NCI-H82 (cell line): ENCODE measurements at places on chromosomes 16 and 17.

- no peak for DNase-seq
These were observed 28.4 kb downstream of the NKD1 start for GRCh38 chr16:50576403-50577113.

DNA sequence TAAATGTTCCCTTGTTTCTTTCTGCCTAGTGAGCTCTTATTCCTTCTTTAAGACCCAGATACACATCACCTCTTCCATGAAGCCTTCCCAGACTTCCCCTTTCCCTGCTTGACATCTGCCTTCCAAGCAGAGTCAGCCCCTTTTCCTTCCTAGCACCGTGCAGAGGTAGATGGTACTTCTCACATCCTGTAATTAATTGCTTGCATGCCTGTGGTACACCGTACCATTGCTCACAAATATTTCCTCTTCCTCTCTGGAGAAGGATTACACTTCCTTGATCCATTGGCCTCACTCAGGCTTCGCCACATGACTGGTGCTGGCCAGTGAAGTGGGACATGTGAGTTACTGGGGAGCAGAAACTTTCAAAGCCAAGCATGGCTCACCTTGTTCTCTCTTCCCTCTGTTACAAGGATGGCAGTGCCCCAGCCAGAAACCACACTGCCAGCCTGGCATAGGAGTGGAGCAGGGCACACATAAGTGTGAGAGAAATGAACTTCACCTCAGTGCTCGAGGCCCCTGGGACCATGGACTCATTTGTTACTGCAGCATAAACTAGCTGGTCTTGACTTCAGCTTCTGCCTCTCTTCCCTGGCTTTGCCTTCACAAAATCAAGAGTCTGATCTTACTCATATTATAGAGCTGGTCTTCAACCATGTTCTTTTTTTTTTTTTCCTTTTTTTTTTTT, 44.0 kb downstream of the SOST start:
- no peak for DNase-seq

DNA sequence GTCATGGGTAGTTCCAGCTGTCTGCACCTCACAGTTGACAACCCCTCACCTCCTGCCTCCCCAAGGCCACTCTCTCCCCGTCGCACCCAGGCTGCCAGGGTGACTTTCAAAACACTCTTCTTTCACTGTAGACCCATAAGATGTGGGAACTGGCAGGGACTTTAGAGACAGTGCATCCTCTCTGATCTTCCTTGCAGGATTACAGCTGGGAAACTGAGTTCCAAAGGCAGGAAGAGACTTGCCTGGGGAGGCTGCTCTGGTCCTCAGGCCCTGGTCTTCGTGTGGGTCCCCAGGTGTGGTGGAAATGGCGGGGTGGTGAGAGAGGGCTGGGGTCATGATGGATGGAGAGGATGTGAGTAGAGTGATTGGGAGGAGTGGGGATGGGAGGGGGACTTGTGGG, 21.9 kb upstream of the NKD1 start:
- DNase-seq = no peak

DNA sequence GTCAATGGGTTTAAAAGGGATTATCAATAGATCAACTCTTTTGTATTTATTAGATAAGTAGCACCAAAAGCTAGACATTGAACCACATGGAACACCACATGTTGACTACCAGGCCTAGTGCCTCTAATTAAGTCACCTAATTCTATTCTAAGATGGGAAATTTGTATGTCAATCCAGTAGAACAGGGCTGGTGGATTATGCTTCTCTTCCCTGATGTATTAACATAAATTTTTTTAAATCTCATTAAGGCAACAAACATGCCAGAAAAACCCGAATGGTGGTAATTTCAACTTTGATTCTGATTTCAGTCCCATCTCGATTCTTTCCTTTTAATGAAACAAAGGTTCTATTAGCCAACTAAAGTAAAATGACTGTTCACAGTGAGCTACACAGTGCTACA, 92.6 kb downstream of the KANSL1 start:
- peak; percentile 61 for DNase-seq

DNA sequence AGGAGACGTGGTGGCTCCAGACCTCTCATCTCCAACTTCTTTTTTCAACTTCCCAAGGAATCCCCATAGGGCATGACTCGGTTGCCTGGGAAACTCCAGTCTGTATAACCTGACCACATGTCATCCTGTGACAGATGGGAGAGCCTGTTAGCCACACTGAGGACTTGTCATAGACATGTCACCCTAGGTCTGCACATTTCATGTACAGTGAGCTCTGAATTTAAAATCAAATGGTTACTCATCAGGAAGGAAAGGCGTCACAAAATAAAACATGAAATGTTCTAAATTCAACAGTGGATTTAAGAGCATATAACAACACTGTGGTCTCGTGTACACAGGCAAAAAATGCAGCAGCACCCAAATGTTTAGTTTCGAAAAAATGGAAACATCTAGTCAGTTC, 22.2 kb upstream of the ADAMTS18 start:
- DNase-seq = peak; percentile 44

GRCh38 chr16:67198238-67198734, 645 bp upstream of the ELMO3 start:
- DNase-seq = no peak

DNA sequence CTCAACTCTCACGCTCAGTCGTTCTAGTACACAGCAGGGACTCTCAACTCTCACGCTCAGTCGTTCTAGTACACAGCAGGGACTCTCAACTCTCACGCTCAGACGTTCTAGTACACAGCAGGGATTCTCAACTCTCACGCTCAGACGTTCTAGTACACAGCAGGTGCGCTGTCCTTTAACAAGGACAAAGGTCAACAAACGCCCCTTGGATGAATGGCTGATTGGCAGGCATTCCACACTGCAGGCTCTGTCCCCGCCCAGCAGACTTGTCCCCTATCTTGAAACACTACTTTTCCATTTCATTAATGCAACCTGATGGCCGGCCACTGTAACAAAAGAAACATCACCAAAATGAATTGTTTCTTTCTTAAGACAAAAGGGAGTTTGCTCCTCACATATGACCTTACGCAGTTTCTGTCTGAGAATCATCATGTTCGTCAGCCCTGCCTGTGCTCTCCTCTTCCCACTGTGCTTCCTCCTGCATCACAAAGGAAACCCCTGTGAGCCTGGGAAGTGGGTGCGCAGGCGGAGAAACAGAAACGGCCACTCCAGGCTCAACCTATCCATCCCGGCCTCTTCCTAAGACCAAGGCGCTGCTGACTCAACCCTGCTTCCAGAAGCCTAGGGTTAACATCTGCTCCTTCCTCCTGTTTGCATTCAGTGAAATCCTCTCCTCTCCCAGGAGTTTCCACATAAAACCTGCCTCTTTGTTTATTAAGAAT, 59.8 kb downstream of the ANKRD11 start:
- no peak for DNase-seq

DNA sequence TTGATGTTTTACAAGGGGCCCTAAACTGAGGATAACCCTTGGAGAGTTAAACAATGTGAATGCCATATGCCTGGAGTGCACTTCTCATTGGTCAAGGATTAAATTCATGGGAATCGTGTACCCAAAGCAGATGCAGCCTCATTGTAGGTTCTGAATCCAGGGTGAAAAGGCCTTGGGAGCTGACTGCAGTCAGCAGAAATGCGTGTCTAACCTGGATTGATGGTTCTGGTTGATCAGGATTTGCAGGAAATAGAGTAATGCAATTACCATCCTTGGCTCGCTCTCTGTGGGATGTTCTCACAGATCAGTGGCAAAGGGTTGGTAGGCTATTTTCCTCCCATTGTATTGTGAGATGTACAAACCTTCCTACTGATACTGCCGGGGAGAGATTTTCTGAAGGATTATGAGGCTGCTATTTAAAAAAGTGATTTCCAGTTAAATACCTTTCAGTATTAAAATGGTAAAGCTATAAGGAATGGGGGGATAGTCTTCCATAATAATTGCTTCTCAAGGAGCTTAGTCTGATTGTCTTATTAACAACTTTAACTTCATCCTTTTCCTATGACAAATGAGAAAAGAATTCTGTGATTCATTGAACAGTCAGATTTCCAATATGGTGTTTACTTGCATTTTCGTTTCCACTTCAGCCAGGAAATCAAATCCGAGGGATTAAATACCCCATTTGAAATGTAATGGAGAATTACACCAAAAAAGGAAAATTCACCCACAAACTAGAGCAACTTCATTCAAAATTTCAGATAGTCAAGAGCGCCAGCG, 1028.1 kb upstream of the EEF2KMT start:
- DNase-seq = peak; percentile 34

DNA sequence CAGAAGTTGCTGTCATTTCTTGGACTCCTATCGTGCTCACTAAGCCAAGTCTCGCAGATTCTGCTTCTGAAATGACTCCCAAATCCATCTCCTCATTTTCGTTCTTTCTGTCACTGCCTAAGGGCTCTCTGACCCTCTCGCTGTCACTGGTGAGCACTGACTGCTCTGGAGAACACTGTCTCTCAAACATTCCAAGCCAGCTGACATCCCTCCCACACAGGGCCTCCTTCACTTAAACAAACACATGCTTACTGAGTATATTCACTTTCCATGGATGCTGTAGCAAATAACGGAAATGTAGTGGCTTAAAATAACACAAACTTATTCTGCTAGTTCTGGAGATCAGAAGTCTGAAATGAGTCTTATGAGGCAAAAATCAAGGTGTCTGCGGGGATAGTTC, 18.8 kb downstream of the CACNG1 start:
- DNase-seq = no peak

- DNase-seq = no peak
These were observed 216.7 kb upstream of the RBFOX1 start for GRCh38 chr16:7115898-7116297.

DNA sequence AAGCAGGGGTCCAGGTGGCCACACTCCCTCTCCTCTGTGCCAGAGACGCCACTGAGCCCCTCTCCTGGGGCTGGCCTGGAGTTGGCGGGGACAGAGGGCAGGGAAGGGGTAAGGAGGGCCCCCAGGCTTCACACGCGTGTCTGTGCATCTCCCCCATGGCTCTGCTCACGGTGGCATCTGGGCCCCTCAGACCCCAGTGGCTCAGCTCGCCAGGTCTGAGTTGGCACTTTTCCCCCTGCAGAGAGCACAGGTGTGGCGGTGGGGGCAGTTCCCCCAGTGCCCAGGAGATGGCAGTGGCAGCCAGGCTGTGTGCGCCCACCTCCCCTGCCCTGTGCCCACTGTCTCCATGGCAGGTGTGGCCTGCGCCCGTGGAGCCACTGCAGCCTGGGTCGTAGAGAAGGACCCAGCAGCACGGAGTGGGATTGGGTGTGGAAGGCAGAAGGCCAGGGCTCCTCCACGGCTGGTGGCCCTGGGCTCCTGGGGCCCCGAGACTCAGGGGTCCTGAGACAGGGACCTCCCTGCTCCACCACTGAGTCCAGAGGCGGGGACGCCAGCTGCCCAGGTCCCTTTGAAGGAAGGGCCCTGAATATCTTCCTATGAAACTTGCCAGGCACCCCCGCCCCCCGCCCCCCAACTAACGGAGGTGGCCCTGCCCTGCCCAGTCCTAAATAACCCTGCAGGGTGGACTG, 4.3 kb upstream of the APRT start:
- DNase-seq = peak; percentile 65
